Colonic mucosa (tissue), 4 donors: ENCODE measurements at places on chromosomes 7 and 10. TPM values are rescaled to one million over a fixed set of nuclear protein-coding genes. Genes with fewer than 3 reads are reported as not detected.

- no peaks in the 10 kb centered on the region for H3K36me3 ChIP-seq
- H3K4me1 ChIP-seq = no peaks in the 10 kb centered on the region
- H3K27ac ChIP-seq = peak overlapping the region; percentile 69
Observed at GRCh38 chr7:32670110-32671025, 175.1 kb downstream of the AVL9 start.

- no peak overlapping the region for H3K27ac ChIP-seq
- no peaks in the 10 kb centered on the region for H3K36me3 ChIP-seq
- no peak overlapping the region for H3K4me3 ChIP-seq
- H3K27me3 ChIP-seq = no peaks in the 10 kb centered on the region
- DNase-seq = peak; percentile 44
Observed at GRCh38 chr10:77756319-77757232, 119.0 kb upstream of the KCNMA1 start.

- no peak for DNase-seq
- H3K36me3 ChIP-seq = no peaks in the 10 kb centered on the region
Observed at GRCh38 chr7:65265933-65266519, 107.6 kb upstream of the ZNF92 start.

DNA sequence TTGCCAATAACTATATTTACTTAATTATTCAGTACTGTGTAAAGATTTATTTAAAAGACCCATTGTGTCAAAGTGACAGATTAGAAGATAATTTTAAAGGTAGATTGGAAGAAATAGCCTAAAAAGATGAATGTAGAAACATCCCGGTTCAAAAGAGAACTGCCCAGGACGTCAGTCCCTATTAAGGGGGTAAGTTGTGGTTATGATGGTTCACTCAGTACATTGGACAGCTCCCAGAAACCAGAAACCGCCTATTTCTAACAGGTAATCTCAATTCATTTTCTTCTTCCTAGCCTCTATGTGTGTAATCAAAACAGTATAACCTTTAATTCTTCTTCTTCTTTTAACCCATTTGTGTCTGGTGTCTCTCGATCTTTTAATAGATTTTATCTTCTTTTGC, 1.5 kb upstream of the FERD3L start:
- no peaks in the 10 kb centered on the region for H3K4me1 ChIP-seq
- no peak overlapping the region for H3K27ac ChIP-seq
- peaks cover 13% of the 10 kb centered on the region for H3K27me3 ChIP-seq

GRCh38 chr7:55134786-55135185, 116.0 kb downstream of the EGFR start:
- H3K27me3 ChIP-seq = no peaks in the 10 kb centered on the region
- peaks cover 11% of the 10 kb centered on the region for H3K4me1 ChIP-seq
- H3K4me3 ChIP-seq = no peak overlapping the region
- no peak overlapping the region for H3K27ac ChIP-seq
- no peak for DNase-seq

- no peak overlapping the region for H3K27ac ChIP-seq
- no peaks in the 10 kb centered on the region for H3K27me3 ChIP-seq
- H3K4me3 ChIP-seq = no peak overlapping the region
- no peak for DNase-seq
Observed at GRCh38 chr10:15222511-15222910, 54.0 kb upstream of the NMT2 start.

DNA sequence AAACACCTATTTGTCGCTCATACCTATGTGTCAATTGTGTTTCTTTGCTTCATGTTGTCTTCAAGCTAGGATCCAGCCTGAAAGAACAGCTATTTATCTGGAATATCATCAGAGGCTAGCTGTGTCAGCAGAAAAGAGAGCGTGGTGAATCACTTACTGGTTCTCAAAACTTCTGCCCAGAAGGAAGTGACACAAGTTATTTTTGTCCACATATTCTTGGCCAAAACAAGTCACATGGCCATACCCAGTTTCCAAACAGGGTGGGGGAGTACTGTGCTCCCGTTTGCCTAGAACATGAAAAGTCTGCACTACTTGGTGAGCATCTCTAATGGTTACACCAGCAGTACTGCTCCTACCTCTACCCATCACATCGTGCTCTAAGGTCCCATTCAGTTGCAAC, 160.9 kb upstream of the CSTF2T start:
- H3K36me3 ChIP-seq = no peaks in the 10 kb centered on the region
- no peak overlapping the region for H3K4me3 ChIP-seq
- peak; percentile 18 for DNase-seq
- H3K4me1 ChIP-seq = no peaks in the 10 kb centered on the region
- no peaks in the 10 kb centered on the region for H3K27me3 ChIP-seq

- no peaks in the 10 kb centered on the region for H3K27me3 ChIP-seq
- no peaks in the 10 kb centered on the region for H3K36me3 ChIP-seq
- no peak overlapping the region for H3K4me3 ChIP-seq
- DNase-seq = no peak
- H3K4me1 ChIP-seq = no peaks in the 10 kb centered on the region
Observed at GRCh38 chr10:52741851-52742250, 30.7 kb downstream of the MBL2 start.

GRCh38 chr10:97640868-97641811, 669 bp downstream of the PI4K2A start:
- DNase-seq = peak; percentile 31
- no peaks in the 10 kb centered on the region for H3K27me3 ChIP-seq
- H3K27ac ChIP-seq = peak overlapping the region; percentile 60
- no peaks in the 10 kb centered on the region for H3K4me1 ChIP-seq
- peak overlapping the region; percentile 93 for H3K4me3 ChIP-seq
- H3K36me3 ChIP-seq = no peaks in the 10 kb centered on the region

DNA sequence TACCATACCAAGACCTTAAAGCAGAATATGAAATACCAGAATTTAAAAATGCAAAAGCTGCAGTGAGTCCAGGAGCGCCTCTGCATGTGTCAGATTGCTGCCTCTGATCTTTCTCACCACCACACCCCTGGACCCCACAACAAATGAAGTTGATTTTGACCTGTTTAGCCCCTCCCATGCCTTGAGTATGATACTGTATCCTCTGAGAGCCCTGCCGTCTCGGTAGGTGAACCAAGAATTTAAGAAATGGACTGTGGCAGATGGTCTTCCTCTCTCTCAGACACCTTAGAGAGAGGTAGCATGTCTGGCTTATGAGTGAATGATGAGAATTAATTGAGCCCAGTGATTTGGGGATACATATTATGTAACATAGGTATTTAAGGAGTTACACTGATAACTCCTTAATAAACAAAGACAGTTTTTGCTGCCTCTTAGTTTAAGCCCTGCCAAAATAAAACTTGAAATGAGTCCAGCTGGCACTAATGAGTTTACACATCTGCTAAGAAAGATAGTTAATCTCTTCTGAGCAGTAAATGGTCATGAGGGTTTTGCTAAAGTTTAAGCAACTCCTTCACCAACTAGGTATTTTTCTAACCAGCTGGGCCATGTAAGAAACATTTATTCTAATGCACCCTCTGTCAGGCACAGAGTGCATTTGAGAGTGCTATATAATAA, 4.5 kb upstream of the TFPI2 start:
- peaks cover 9% of the 10 kb centered on the region for H3K27me3 ChIP-seq
- no peak for DNase-seq
- no peaks in the 10 kb centered on the region for H3K36me3 ChIP-seq
- no peaks in the 10 kb centered on the region for H3K4me1 ChIP-seq
- H3K27ac ChIP-seq = no peak overlapping the region

DNA sequence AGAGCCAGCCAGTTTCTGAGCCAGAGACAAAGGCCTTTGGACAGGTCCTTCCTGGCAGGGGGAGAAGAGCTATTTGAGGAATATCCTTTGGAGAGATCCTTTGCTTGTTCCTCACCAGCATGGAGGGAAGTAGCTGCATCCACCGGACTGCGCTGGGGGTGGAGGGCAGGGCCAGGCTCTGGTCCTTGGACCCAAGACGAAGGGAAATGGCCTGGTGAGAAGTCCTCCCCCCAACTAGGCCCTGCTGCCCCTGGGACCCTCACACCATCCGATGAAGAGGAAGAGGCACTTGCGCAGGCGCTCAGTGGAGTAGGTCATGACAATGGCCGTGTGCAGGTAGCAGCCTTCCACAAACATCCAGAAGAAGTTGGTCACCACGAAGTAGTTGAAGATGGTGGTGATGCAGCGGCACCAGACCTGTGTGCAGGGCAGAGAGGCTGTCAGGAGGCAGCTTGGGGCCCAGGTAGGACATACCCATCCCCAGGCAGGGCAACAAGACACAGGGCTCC, 19.8 kb downstream of the CRHR2 start:
- no peaks in the 10 kb centered on the region for H3K36me3 ChIP-seq
- H3K27ac ChIP-seq = no peak overlapping the region
- no peak overlapping the region for H3K4me3 ChIP-seq
- H3K4me1 ChIP-seq = no peaks in the 10 kb centered on the region
- DNase-seq = no peak

DNA sequence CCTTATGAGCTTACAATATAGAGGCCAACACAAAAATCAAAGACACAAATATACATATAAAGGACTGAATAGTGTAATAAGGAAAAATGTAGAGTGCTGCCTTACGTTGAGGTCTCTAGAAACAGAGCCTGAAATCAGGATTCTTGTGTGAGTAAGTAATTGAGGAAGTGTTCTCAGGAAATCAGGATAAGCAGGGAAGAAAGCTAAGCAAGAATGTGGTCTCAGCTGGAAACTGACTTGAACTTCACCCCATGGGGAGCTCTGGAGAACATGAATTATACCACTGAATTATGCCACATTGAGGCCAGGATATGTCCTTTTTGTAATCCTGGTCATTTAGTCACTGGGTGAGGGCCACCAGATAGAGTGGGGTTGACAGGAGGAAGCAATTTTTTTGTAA, 191.9 kb downstream of the ETV1 start:
- no peaks in the 10 kb centered on the region for H3K36me3 ChIP-seq
- no peaks in the 10 kb centered on the region for H3K27me3 ChIP-seq
- no peaks in the 10 kb centered on the region for H3K4me1 ChIP-seq
- no peak for DNase-seq
- no peak overlapping the region for H3K27ac ChIP-seq

DNA sequence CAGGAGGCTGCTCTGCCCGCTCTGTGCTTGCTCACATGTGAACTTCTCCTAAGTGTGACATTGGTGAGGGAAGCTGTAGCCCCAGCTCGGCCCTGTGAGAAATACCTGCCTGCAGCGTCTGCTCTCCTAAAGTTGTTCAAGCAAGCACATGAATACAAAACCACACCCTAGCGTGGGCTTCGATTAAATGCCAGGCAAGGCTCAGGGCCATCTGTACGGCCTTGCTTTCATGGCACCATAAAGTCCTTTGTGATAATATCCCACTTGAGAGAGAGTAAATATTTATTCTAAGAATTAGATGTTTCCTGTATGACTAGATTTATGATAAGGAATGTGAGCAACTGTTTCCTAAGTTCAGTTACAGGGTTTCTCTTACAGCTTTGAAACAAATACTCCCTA, 262.8 kb upstream of the KLF14 start:
- H3K27ac ChIP-seq = peak overlapping the region; percentile 94
- peak; percentile 89 for DNase-seq
- no peak overlapping the region for H3K4me3 ChIP-seq
- peaks cover 29% of the 10 kb centered on the region for H3K4me1 ChIP-seq
- no peaks in the 10 kb centered on the region for H3K36me3 ChIP-seq

Gene ZP3
- total RNA-seq = 13.9 TPM

Gene GDF2
- not detected for total RNA-seq

Gene ARMS2
- not detected for total RNA-seq

Gene ZNF365
- 0.25 TPM for total RNA-seq

Gene MYO1G
- 3.6 TPM for total RNA-seq
